ENCODE measurements at places on chromosomes 2 and 18.

DNA sequence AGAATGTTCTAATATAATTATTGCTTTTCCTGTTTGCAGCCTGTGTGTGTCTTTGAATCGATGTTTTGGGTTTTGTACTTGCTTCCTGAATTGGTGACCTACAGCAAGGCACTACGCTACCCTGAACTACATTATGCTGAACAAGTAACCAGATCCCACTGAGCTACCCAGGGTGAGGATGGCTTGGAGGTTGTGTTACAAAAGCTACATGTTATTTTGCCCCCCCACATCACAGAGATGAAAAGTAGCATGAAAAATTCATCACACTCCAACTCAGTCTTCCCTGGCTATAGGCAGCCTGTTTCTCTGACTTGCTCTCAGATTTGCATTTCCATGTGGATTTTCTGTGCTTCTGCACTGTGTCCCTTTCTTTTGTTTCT is 162.1 kb downstream of the LDLRAD4 start:
- DNase-seq: no peak

- no peak for DNase-seq
These were observed 573.5 kb upstream of the SETBP1 start for GRCh38 chr18:44107187-44107586.

DNA sequence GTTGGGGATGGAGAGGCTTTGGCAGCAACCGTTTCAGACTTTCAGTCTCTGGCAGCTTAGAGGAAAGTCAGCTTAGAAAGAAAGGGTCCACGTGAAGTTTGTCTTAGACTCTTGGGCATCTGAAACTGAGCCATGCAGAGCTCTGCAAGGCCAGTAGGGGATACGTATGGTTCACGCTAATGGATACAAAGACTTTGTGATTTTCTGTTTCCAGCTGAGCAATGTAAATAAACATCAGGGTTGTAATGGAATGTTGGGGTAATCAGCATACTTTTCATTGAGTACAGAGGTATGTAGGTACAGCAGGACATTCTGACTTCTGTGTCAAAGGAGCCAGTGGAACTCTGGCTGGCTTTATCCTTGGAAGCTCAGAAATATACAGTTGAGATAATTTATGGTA is 31.0 kb downstream of the RALB start:
- DNase-seq: no peak

GRCh38 chr2:150095361-150096095 is 391.9 kb downstream of the RND3 start:
- no peak for DNase-seq

Measured in stimulated activated CD4-positive, alpha-beta T cell treated with anti-CD3 and anti-CD28 coated beads, Interleukin-4, amount 100 ng/mL, for 1 hour (primary cell).